Stimulated activated CD4-positive, alpha-beta T cell treated with anti-CD3 and anti-CD28 coated beads, Interleukin-12 subunit alpha, Interleukin-12 subunit beta, amount 100 ng/mL, for 24 hours (primary cell): ENCODE measurements at places on chromosomes 7 and 10.

DNA sequence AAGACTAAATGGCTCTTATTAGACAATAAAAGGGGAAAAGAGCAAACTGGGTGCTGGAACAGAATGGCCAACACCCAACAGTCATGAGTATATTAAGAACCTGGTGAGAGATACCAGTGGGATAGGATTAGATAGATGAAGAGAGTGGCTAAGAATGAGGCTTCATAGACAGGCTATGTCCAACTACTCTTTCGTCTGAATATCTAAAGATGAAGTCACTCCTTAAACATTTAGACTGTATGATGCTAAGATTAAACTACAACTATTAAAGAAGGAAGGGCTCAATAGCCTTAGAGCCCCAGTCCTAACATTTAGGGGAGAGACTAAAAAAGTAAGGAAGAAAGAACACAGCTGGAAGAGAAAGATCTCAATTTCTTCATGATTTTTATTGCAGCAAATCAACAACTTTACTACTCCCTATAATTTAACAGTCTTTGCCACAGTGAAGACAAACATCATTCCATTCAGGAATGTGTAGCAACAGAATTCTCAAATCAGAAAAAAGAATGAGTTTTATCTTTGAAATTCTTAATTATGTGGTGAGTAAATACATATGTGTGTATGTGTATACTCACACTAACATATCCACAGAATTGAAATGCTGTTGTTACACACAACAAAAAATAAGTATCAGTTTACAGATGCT, 45.6 kb downstream of the CACNA2D1 start:
- no peak for DNase-seq

GRCh38 chr10:33723181-33723580, 388.7 kb upstream of the NRP1 start:
- DNase-seq: no peak

DNA sequence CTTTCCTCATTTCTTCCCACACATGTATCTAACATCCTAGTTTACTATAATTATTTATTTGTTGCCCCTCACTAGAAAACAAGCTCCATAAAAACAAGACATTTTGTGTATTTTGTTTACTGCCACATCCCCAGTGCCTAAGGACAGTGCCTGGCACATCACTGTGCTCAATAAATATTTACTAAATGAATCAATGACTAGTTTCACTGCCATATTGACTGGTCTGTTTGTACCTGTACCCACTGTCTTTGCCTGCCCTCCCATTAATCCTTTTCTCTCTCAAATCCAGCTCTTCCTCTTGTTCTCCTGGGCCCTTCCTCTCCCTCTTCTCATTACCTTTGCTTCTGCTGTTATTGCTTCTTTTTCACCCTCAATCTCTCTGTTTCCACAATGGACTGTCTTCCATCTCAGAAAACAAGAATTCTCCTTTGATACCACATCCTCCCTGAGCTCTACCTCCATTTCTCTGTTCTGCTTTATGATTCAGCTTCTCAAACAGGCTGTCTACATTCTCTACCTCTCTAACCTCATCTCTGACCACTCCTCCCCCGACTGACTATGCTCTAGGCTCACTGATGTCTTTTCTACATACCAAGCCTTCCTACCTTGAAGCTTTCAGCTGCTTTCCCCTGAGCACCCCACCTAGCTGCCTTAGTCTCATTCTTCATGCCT, 8.3 kb upstream of the FAM133B start:
- no peak for DNase-seq

- DNase-seq: no peak
Observed at GRCh38 chr7:145123502-145123901, 287.6 kb upstream of the TPK1 start.

GRCh38 chr10:130820880-130821482, 490.5 kb downstream of the TCERG1L start:
- DNase-seq: no peak

DNA sequence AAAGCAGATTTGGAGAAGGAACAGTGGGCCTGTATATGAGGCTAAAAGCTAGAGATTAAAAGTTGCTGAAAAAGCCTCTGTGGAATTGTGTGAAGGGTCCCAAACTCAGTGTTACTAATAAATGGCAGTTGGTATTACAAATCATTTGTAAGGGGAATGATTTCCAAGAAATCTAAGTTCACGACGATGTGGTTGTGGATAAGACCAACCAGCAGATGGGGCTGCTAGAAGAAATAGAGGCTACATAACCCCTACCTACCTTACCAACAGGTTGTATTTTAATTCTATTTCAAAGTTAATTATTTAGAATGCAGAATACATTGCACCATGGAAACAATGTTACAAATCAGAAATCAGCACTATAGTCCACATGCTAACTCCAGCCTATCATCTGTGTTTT, 377.1 kb downstream of the HPSE2 start:
- no peak for DNase-seq

GRCh38 chr7:20113427-20114027, 103.7 kb downstream of the MACC1 start:
- DNase-seq: no peak

GRCh38 chr10:73577788-73578187, 13.4 kb downstream of the USP54 start:
- no peak for DNase-seq

GRCh38 chr10:2464483-2464882, 602.9 kb upstream of the PFKP start:
- no peak for DNase-seq

GRCh38 chr7:130957137-130957513, 223.1 kb upstream of the KLF14 start:
- DNase-seq: no peak

DNA sequence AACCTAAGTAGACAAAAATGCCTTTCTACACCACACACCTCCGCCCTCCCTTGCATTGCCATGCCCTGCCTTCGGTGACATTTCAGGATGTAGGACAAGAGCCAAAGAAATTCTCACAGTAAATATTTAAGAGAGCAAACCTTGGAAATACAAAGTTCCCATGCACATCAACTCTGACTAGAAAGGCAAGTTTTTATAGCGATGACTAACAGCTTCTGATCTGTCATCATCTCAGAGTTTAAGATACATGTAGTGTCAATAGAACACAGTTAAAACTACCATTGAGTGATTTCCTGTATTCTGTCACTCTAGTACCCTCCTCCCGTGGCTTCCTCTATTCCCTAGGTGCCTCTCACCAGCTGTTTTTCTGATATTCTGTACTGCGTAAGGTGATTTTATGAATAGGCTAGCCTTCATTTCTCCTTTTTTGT, 20.7 kb downstream of the SLC16A9 start:
- no peak for DNase-seq
